ENCODE measurements at places on chromosomes 6 and 20.

GRCh38 chr6:84927551-84927950 is 163.2 kb upstream of the TBX18 start:
- no peak for DNase-seq

DNA sequence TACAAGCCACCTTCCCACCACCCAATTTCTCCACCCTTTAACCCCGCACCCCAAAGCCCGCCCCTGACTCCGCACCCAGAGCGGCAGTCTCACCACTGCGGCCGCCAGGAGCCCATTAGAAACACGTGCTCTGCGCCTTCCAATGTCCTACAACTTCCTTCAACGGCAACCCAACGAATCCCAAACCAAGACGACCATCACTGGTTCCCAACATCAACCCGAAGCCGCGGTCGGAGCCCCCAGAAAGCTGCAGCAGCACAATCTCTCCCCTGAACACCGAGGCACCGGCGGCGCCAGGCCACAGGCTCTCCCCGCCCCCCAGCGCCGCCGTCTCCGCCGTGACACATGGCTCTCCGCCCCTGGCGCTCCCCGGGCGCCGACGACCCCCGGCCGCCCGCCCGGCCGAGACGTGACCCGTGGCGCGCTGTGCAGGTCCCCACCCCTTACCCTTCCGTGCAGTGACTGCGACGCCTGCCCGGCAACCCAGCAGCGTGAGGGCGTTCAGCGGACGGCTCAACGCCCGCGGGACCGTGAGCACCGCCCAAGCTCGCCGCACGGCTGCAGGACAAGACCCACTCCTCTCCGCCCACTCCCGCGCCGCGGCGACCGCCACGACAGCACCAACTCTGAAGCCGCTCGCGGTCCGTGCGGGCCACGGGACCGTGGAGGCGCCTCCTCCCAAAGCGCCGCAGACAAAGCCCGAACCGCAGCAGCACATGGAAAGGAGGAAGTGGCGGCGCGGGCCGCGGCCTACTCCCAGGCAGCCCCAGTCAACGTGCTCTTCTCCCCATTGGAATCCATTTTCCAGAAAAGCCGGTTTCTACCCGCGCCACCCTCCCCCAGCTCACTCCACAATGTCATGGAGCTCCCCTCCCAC is 551 bp downstream of the SYNCRIP start:
- peak; percentile 70 for DNase-seq

GRCh38 chr6:21769968-21770367 is 176.4 kb downstream of the SOX4 start:
- DNase-seq: no peak

DNA sequence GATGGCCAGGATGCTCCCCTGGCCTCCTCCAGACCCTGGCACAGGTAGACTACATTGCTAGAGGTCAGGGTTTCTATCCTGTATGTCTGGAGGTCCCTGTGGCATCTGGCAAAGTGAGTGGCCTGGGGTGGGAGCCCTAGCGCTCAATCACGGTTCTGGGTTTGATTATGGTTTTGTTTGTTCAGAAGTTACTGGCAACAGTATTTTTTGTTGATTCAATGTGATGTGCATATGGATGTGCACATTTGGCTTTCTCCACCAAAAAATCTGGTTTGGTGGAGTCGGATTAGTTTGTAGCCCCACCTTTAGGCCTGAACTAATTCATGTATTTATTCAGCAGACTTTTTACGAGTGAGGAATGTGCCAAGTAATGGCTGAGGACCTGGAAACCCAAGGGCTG is 109.7 kb downstream of the VEGFA start:
- DNase-seq: no peak

DNA sequence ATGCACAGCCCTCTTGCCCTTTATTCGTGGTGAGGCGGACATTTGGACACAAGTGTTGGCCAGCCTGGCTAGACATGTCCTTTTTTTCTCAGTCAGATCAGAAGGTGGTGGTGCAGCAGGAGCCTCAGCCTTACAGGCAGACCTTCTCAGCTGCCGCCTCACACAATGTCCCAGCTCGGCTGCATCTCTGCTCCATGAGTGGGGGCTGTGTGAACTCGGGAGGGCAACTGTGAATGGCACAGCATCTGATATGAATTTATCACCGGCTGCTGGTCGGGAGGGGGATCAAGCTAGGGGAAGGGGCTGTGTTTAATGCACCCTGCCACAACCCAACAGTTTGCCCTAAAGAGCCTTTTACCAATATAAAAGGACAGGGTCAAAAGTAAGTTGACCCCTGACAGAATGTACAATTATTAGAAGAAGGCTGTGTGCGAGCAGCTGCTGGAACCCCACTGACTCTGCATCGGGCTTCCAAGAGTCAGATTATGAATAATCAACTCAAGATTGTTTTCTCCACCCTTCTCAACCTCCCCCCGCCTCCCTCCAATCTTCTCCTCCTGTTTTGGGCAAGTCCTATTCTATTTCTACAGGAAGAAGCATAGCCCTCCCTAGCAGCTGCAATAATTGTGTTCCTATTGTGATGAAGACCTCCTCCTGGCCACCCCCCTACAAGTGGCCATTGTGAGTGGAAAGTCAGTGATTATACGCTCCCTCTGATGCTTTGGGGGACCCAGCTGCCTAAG is 245.2 kb downstream of the PKHD1 start:
- DNase-seq: no peak

GRCh38 chr6:170178561-170179477 is 112.1 kb downstream of the DLL1 start:
- no peak for DNase-seq
